ENCODE measurements at places on chromosomes 2 and 18.

- no peak for DNase-seq
Measured at GRCh38 chr2:152823905-152824304, 105.5 kb downstream of the ARL6IP6 start.

DNA sequence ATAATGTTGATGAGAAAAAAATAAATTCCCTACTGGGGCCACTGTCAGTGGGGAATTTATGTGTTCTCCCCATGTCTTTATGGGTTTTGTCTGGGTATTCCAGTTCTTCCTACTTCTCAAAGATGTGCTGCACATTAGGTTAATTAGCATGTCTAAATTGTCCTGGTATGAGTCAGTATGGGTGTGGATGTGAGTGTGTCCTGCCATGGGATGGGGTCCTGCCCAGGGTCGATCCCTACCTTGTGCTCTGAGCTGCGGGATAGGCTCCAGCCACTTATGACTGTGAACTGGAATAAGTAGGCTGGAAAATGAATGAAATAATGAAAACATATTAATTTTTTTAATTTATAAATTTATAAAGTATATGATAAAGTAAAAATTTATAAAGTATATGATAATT, 167.5 kb downstream of the UBR3 start:
- DNase-seq: no peak

DNA sequence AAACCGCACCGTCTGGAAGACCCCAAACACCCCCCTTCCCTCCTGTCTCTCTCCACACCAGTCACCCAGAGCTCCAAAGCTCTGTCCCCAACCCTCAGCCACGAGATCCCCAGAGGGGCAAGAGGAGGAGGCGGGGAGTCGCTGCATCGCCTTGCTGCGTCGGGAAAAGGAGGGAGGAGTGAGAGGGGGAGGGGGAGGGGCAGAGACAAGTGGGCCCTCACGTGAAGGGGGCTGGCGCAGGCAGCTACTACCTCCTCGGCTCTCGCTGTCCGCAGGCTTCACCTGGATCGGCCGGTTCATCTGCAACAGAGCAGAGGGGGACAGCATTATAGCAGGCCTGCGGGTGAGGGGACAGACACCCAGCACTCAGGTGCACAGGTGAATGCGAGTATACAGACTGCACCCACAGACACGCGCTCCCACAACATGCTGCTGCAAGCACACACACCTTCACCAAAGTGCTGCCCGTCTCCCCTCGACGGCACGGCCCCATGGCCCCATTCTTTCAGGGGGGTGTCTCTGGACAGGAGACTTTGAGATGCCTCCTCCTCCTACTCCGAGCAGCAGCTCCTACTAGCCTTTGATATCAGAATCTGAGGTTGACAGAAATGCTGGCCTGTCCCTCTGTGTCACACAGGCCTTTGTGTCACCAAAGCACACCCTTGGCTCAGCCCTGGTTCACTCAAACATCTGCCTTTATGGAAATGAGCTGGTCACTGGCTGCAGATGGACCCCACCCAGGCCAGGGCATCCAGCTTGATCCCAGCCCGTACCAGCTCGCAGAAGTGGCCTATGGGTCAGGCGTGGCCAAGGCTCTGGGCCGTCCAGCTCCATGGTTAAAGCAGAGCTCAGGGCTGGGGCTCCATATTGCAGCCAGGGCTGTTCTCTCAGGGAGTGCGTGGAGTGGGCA, 243.8 kb downstream of the CELF4 start:
- no peak for DNase-seq

GRCh38 chr2:235131334-235132305, 179.8 kb downstream of the SH3BP4 start:
- DNase-seq: no peak

GRCh38 chr2:173555833-173556232, 201.2 kb downstream of the CDCA7 start:
- DNase-seq: no peak

DNA sequence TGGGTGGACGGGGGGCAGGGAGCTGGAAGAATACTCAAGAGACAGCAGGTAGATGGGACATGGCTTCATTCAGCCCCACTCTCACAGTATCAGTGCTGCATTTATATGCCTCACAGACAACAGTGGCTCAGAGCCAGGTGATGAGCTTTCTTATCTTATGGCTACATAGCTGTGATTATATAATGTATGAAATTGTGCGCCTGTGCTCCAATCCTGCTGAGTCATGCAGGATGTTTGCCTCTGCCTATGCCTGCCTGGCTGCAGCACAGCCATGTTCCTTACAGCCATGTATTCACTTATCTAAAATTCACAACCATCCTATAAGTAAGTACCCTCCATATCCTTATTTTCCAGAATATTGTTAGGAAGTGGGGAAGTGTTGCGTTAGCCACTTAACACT, 37.7 kb upstream of the RNF103 start:
- no peak for DNase-seq

- DNase-seq: no peak
Measured at GRCh38 chr2:156317631-156318030, 14.9 kb downstream of the NR4A2 start.

GRCh38 chr2:97928591-97928990, 67.2 kb downstream of the TMEM131 start:
- DNase-seq: no peak

DNA sequence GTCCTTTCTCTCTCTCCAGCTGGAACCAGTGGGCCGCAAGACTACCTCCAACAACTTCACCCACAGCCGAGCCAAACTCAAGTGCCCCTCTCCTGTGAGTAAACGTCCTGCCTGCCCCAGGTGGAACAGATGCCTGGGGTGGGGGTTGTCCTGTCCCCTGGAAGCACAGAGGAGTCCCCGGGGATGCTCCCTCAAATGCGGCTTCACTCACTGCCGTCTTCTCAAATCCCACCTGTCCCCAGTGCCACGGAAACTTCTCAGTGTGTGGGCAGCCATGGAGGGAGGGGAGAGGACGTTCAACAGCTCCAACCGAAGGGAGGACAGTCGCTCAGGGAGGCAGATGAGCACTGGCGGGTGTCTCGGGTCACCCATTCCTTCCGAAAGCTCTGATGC, 110.7 kb upstream of the PPP1CB start:
- no peak for DNase-seq

- no peak for DNase-seq
Measured at GRCh38 chr2:656676-657075, 20.5 kb downstream of the TMEM18 start.

- no peak for DNase-seq
Measured at GRCh38 chr2:71832388-71832787, 315.3 kb downstream of the CYP26B1 start.

DNA sequence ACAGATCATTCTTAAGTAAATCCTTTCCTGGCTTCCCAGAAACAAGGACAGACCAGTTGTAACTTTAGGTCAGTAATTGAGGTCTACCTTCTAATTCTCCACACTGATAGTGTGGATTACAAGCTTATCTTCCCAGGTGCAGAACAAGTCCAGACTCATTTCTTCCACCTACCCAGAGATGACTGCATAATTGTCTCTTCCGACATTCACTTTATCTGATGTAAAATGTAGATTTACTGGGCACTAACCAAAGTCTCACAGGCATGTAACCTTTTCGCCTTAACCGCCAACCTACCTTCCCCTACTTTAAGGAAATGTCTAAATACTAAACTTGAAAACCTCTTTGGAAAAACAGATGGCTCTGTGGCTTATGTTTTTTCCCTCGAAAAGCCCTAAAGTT, 96.2 kb downstream of the NCK2 start:
- DNase-seq: no peak

- DNase-seq: no peak
Measured at GRCh38 chr2:174292908-174293307, 41.8 kb upstream of the SP9 start.

DNA sequence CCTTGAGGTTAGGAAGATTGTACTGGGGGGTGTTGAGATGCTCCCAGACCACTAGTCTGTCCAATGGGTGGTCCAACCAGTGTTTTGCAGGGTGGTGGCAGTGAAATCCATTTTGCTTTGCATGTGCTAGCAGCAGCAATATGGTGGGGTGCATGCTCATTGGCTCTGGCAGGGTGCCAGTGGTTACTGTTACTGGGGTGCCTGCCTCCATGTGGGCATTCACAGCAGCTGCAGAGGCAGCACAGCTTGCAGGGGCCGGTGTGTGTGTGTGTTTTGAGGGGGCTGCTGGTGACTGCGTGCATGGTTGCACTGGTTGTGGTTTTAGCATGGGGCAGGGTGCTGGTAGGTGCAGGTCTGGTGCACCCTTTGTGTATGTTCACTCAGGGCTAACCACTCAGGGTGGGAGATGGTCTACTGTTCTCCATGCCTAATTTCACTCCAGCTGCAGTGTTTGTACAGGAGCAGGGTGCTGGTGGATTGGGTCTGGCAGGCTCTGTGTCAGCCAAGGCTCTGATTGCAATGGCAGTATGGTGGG, 265.4 kb downstream of the NUP35 start:
- DNase-seq: no peak

- DNase-seq: no peak
Measured at GRCh38 chr18:11259469-11260150, 110.2 kb upstream of the PIEZO2 start.

DNA sequence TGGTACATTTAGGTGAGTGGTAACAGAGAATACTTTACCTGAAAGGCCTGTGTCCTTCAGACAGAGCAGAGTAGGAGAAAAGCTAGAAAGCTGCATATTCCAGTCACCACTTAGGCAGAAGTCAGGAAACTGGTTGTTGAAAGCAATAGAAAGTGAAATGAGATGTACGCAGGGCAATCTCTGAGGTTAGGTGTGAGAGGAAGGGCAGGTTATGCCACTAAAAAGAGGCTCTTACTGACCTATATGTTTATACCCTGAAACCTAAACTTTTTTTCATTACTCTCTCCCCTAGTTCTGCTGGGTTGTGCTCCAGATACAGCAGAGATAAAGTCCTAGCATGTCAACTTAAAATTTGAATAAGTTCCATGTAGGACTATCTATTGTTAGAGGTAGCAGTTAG, 93.5 kb downstream of the COX7A2L start:
- no peak for DNase-seq

GRCh38 chr2:238655198-238655860, 192.6 kb upstream of the TWIST2 start:
- DNase-seq: no peak

DNA sequence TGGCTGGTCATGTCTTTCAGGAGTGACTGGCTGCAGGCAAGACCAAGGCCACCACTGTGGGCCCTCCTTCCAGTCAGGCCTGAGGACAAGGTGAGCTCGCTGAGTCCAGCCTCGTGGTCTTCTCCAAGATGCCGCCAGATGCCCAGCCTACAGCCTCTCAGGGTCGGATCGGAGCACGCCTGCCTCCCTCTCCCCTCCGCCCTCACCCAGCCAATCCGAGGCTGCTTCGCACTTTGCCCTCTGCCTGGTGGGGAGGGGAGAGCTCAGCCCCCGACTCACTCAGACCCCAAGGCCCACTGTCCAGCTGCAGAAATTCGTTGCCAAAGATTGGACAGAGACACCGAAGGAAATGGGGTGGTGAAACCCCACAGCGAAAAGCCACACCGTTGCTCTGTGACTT, 33.1 kb downstream of the ATOH8 start:
- DNase-seq: no peak

DNA sequence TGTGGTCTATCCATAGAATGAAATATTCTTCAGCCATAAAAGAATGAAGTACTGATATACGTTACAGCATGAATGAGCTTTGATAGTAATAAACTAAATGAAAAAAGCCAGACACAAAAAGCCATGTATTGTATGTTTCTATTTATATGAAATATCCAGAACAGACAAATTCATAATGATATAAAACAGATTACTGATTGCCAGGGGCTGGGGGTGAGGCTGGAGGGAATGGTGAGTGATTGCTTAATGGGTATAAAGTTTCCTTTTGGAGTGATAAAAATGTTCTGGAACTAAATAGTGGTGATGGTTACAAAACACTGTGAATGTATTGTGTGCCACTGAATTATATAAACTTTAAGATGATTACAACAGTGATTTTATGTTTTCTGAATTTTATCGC, 200.5 kb downstream of the MC4R start:
- no peak for DNase-seq

- DNase-seq: no peak
Measured at GRCh38 chr18:26383454-26384270, 157.4 kb downstream of the TAF4B start.

DNA sequence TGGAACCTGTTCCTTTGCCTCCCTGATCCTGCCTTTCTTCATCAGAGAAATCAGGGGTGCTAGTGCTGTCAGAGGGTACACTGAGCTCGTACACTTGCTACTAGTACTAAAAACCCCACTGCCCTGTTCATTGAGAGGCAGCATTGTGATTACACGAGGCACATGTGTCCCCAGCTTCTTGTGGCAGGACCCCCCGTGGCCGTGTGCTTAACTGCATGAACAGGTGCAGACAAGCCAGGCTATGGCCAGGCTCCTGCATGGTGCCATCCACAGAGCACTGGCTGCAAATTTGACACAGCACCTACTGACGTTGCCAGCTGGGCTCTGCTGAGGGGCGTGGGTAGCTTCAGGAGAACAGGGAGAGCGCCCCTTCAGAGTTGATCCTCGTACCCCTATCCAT, 248.4 kb downstream of the GLI2 start:
- no peak for DNase-seq

DNA sequence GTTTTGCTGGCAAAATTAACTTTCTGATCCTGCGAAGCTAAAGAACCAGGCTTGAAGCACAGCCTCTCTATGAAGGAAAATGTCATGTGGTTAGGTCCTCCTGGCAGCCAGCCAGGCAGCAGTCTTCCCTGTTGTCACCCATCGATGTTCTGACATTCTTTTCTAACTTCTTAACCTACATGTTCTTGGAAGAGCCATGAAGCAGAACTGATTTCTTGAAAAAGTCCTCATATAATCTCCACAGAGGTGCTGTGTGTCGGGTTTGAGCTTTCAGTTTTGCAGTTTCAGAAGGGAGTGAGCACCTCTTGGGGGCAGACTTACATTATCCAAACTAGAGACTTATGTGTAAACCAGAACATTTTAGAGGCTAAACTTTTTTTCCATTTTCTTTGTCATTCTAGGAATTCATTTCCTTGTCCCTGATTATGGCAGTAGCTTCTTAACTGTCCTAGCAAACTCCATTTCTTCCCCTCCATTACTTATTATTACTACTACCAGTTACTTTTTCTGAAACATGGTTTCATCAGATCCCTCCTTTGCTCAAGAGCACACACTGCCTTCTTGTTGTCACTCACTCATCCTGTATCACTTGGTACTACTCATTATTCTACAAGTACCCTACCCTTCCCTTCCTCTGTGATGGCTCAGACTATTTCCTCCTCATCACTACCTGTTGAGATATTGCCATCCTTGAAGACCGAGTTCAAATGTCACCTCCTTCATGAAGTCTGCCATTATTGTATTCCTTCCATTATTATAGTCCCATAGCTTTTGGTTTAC, 31.1 kb downstream of the DOK1 start:
- no peak for DNase-seq

DNA sequence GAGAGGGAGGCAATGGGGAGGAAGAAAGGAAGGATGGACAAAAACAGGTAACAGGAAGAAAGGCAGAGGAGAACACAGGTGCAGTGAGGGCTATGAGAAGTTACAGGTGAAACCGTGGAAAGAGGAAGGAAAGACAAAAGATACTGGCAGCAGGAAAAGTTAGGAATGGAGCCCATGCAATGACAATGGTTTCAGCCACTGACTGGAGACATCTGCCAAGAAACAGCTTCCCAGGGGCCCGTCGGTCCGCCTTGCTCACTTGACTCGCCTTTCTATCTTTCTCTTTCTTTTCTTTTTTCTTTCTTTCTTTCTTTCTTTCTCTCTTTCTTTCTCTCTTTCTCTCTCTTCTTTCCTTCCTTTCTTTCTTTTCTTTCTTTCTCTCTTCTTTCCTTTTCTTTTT, 37.5 kb downstream of the ST8SIA5 start:
- DNase-seq: no peak

- DNase-seq: no peak
Measured at GRCh38 chr2:191777351-191777750, 69.5 kb downstream of the CAVIN2 start.
